Activated CD4-positive, alpha-beta memory T cell treated with anti-CD3 and anti-CD28 coated beads for 36 hours (primary cell): ENCODE measurements at places on chromosomes 7 and 10.

GRCh38 chr10:53406532-53406931 is 633.9 kb upstream of the MBL2 start:
- no peak for DNase-seq

DNA sequence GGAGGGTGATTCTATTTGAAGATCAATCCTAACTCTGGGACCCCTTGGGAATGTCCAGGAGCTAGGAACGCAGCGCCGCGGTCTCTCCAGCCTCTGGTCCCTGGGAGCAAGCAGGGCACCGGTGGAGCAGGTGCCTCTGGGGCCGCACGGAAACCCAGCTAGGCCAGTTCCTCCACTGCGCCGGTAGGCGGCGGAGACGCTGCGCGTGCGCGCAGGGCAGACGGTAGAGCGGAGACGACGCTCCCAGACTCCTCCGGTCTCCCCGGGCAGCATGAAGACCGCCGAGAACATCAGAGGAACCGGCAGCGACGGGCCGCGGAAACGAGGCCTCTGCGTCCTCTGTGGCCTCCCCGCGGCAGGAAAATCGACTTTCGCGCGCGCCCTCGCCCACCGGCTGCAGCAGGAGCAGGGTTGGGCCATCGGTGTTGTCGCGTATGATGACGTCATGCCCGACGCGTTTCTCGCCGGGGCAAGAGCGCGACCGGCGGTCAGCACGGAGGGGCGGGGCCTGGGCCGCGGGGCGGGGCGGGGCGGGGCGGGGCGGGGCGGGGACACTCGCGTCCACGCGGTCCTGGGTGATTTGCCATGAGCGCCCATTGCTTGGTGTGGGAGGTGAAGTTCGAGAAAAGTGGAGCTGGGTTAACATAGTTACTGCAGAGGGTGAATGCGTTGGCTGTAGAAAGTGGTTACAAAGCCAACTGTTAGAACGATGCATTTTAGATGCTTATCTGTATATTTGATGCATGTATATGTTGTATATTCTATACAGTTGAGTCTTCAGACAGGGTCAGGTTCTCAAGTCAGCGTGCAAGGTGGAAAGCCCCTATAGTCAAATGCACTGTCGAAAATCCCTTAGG is at the start of gene PSTK:
TSS of gene PSTK (plus strand) at position 193 of the 857 bp plus-strand sequence. CDS start at position 272, 79 bp downstream.
- DNase-seq, result peak; percentile 91

- no peak for DNase-seq
Observed at GRCh38 chr7:95054386-95054785, 147.0 kb downstream of the PPP1R9A start.

DNA sequence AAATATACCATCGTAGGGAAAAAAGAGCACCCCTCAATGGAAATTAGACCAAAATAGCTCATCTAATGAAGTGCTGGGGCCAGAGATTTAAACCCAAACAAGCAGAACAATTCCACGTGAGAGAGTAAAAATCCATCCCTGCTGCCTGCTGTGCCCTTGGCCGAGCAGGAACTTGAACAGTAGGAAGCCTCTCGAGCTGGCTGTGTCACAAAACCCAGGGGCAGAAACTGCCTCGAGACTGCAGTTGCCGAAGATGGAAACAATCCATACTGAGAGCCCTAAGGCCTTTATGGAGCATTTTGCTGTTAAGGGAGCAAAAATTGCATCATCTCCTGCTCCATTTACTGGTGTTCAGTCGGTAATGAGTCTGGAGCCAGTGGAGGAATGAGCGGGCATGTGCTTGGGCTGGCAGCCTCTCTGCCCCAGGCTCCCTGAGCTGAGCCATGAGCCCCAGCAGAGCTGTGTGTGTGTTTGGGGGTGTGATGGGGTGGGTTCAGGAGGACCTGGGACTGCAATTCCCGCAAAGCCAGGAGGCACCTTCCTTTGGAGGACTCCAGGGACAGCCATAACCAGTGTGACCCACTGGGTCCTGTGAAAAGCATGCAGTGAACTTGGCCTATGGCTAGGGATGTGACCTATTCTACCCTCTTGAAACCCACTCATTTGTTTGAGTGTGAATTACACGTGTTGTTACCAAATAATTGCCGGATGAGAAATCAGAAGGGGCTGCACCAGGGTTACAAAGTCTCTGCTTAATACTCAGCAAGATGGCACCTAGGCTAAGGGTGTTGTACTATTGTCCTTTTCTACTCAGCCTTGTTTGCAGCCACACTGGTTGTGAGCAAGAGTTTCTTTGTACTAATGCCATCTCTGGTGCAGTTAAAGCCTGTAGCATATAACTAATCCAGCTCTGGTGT is 58.3 kb downstream of the CDHR3 start:
- peak; percentile 24 for DNase-seq

DNA sequence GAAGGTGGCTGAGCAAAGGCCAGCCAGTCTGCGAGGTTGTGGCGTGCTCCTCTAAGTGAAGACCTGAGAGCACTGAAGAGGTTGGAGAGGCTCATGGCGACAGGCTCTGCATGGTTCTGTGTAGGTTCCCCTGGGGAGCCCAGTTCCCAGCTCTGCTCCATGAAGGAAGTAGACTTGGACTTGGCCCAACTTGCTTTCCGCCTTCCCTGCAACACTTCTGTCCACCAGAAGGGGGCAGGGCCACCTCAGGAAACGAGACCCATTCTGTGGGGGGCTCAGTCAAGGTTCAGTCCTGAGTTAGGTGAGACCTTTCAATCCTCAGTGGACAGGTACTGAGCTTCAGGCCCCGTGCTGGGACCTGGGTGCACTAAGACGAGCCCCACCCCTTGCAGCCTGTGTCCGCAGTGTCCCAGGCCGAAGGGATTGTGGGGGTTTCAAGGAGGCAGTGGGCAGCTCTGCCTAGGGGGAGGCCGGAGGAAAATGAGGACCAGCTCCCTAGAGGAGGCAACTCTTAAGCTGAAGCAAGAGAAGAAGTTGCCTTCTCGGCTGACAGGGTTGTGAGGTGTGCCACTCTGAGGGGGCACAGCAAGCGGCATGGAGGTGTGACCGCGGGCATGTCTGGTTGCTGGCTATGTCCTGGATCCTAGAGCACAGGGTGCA is 15.0 kb upstream of the PCBD1 start:
- peak; percentile 36 for DNase-seq

GRCh38 chr7:106167439-106168136 is 55.5 kb upstream of the SYPL1 start:
- DNase-seq, result no peak

- no peak for DNase-seq
Observed at GRCh38 chr7:2525658-2526630, 6.4 kb downstream of the LFNG start.

DNA sequence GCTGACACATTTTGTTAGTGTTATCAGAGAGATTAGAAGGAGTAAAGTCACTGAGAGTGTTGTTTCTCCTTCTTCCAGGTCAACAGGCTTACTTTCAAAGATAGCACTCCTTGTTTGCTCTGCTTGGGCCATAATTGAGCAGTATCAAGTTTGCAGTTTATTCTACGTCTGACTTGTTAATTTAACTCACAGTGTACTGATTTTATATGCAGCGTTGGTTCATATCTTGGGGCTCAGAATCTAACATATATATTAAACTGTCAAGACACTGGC is 430.2 kb downstream of the EXOC4 start:
- DNase-seq, result no peak
